ENCODE measurements at places on chromosomes 5 and 9.

DNA sequence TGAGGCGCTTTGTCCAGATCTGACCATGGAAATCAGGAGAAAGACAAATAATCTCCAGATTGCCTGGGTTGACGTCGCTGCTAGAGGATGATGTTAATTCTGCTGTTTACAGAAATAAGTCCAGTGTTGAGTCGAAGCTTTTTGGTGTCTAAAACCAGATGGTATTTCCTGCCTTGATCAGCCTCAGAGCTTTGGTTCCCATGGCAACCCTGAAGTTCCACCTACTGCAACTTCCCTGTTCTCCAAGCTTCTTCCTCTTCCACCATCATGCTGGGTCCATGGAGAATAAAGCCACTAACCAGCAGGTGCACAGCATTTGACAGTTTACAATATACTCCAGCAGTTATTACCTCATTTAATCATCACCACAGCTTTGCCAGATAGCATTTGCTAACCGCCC, 18.0 kb upstream of the GABBR2 start:
- no peak for DNase-seq

DNA sequence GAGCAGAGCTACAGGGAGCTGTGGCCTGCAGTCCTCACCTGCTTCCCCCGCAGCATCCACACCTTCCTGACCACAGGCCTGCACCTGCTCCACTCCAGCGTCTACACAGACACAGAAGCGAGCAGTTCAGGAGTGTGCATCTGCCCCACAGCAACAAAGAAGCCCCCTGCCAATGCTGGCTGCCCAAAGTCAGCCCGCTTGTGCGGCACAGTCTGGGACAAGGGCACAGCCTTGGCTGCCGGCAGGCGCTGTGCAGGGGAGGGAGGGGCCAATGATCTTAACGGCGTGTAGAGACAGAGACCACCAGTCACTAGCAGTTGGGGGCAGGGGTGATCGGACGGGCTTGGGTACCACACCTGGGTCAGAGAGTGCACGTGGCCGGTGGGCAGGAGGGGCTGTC, 6.6 kb downstream of the BRD9 start:
- DNase-seq: no peak

GRCh38 chr9:105502276-105502675, 54.4 kb downstream of the FSD1L start:
- no peak for DNase-seq

GRCh38 chr5:61440596-61440995, 108.5 kb downstream of the ZSWIM6 start:
- no peak for DNase-seq

DNA sequence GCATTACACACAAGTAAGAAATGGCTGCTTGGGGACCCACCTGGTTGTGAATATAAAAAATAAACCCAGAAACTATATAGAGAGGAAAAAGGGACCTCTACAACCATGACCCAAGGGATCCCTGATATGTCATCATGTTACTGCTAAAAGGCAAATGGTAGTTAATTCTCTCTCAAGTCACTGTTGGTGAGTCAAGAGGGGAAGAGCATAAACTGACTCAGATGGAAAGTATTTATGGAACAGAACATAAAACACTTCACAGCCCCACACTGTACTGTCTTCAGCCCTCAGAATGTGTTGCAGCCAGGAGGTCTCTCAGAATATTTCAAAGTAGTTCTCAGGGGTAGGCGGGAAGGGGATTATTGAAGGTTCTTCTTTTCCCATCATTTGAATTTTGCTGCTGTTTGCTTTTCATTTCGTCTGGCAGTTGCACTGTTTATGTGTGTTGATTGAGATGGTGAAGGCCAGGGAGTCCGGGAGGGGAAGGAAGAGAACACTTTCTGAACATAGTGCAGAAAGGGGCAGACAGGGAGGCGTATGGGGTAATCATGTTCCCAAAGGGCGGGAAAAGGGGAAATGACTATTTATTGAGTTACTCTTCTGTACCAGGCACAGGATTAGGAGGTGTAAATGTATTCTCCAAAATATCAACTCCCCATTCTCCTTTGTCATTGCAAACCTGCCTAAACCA, 85.5 kb downstream of the TEK start:
- no peak for DNase-seq

Measured in hypothalamus (tissue), 51 donors.